Right hindlimb (tissue), 1 donor: ENCODE measurements at places on chromosomes 2 and 18.

GRCh38 chr2:10400978-10401951 lies 46.9 kb downstream of the ODC1 start:
- no peak for DNase-seq

DNA sequence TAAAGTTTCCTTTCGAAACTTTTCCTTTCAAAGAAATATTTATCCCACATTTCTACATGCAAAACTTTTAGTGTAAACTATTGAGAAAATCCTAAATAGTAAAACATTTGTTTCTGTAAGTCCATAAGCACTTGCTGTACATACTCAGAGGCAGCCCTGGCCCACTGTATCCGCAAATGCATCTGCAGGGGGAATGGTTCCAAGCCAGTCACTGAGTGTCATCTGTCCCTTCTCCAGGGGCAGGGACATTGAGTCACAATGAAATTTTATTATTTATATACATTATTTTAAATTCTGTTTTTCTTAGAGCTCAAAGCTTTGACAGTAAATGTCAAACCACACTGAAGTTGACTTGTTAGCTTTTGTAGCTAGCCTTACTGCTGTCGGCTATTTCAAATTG lies 367.2 kb downstream of the MTX2 start:
- no peak for DNase-seq

DNA sequence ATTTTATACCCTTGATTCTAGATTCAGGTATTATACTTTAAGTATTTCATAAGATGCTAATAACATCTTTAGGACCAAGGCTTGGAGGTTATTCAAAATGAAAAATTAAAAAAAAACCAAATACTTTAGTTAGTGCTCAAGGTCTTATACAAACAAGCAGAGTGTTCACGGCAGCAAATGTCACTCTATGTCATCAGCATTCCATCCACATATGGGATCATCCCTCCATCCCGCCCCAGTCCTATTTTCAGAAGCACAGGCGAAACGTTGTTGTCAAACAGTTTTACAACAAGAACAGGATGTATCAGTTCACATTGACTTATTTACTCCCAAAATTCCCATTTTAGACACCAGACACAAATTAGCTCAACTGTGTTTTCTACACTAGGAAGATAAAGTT lies 83.7 kb downstream of the DSEL start:
- DNase-seq: no peak

DNA sequence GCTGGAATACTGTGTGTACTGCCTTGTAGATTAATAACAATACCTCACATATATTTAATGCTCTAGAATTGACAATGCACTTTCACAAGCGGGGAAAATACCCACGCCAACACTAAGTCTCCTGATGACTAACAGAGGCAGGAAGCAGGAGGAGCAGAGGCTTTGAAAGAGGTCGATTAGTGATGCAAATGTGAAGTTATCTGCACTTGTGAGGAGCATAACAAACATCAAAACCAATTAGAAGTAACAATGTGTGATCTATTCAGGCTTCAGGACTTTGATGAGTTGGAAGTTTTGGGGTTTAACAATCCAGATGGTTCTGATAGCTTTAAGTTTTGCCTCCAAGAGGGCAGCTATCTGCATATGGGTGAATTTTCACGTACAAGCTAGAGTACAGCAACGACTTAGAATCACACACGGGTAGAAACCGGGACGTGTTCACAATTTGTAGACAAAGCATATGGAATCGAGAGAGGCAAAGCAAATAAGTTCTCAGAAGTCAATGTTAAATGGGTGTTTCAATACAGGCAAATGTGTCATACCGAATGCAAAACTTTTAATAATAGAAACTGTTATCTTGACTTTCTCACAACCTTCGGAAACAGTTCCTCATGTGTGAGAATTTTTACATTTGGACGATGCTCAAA lies 114.5 kb downstream of the METTL8 start:
- DNase-seq: no peak
